ENCODE measurements at places on chromosomes 2 and 18.

GRCh38 chr2:103327966-103328365 is 566.1 kb downstream of the TMEM182 start:
- no peak for DNase-seq

DNA sequence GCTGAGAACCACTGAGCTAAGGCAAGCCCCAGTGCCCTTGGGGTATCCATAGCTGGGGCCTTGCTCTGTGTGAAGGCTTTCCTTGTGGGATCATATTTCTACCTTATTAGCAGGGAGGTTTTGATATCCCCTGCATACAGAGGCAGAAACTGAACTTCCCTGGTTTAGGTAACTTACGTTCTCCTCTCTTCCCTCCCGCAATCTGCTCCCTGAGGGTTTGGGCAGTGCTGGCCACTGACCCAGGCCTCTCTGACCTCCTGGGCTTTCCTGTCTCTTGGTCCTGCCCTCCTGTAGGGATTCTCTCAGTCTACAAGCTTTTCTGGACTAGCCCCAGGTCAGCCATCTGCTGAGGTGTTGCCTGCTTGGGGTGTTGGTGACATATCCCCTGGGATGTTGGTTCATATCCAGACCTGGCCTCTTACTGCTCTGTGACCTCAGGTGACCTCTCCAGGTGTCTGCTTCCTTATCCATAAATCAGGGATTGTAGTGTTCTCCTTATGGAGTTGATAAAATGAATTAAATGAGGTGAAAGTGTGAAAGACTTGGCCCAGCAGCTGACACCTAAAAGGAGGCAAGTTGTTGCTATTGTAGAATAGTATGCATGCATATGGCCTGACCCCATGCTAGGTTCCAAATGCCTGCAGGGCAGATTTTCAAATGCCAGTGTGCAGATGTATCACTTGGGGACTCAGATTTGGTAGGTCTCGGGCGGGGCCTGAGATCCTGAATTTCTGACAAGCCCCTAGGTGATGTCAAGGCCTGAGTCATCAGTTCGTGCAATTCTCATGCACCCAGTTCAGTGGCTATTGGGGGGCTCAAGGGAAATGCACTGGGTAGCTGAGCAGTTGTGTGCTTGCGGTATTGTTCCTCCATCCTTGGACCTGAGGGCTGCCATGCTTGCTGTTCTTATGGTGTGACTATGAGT is 106.6 kb downstream of the FHOD3 start:
- no peak for DNase-seq

GRCh38 chr2:187136646-187137045 is 287.7 kb upstream of the ZSWIM2 start:
- DNase-seq, result no peak

GRCh38 chr2:120786038-120786960 is 50.6 kb downstream of the GLI2 start:
- no peak for DNase-seq

DNA sequence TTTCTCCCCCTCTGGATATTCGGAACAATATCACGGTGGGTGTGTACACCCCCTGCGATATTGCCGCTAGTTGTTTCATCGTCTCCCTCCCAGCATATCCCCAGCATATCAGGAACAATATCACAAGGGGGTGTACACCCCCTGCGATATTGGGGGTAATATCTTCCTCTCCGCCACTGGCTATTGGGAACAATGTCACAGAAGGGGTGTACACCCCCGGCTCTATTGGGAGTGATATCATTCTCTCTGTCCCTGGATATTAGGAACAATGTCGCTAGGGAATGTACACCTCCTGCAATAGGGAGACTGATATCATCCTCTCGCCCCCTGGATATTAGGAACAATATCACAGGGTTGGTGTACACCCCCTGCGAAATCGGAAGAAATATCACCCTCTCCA is 1932.0 kb downstream of the SUCLG1 start:
- no peak for DNase-seq

DNA sequence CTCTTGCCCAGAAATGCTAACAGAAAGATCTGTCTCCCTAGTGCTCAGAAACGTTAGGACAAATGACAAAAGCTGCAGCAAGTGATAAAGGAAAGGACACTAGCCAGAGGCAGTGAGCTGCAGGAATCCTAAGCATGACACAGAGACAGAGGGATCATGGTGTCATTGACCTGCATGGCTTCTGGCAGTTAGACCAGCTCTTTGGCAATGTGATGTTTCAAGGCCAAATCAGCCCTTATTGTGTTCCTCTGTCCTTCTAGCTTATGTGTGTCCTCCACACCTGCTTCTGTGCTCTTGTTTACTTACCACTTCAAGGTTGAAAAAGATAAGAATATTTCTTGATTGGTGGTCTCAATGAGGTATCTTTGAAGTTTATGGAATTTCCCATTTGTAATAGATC is 120.8 kb downstream of the RHBDD1 start:
- no peak for DNase-seq

GRCh38 chr18:13216711-13217465 is 1.7 kb upstream of the LDLRAD4 start:
- DNase-seq, result peak; percentile 36

- no peak for DNase-seq
These were observed 363.1 kb downstream of the DSC3 start for GRCh38 chr18:30679285-30679930.

DNA sequence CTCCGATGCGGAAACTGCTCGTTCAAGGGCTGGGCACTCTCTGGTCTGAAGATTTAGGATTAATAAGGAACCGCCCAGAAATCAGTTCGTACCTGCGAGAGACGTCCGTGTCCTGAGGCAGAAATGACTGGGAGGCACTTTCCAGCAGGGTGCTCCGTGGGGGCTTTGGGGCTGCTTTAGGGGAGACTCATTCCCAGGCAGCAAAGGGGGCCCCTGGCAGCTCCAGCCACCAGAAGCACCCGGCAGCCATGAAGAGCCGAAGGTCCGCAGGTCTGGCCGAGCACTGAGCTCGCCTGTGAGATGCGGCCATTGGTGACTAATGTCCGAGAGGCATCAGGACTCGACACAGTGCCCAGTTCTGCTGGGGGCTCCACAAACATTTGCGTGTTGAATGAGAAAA is 20.9 kb downstream of the KCNG2 start:
- DNase-seq, result no peak

GRCh38 chr2:240624950-240625621 is at the start of gene GPR35:
TSS of gene GPR35 (plus strand) at chr2:240625480. CDS start at chr2:240629953, 4,473 bp downstream.
- peak; percentile 79 for DNase-seq

- DNase-seq, result no peak
These were observed 38.3 kb downstream of the TMEM17 start for GRCh38 chr2:62467475-62468321.

- no peak for DNase-seq
These were observed 652 bp downstream of the SH3YL1 start for GRCh38 chr2:263022-263738.

DNA sequence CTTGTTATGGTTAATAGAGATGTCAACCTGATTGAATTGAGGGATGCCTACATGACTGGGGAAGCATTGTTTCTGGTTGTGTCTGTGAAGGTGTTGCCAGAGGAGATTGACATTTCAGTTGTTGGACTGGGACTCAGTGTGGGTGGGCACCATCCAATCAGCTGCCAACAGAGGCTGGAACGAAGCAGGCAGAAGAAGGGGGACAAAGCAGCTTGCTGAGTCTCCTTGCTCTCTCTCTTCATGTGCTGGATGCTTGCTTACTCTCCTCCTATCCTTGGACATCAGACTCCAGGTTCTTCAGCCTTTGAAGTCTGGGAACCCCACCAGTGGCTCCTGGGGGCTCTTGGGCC is 22.2 kb upstream of the SMAD4 start:
- no peak for DNase-seq

GRCh38 chr18:76386886-76387285 is 108.2 kb downstream of the ZNF516 start:
- no peak for DNase-seq

DNA sequence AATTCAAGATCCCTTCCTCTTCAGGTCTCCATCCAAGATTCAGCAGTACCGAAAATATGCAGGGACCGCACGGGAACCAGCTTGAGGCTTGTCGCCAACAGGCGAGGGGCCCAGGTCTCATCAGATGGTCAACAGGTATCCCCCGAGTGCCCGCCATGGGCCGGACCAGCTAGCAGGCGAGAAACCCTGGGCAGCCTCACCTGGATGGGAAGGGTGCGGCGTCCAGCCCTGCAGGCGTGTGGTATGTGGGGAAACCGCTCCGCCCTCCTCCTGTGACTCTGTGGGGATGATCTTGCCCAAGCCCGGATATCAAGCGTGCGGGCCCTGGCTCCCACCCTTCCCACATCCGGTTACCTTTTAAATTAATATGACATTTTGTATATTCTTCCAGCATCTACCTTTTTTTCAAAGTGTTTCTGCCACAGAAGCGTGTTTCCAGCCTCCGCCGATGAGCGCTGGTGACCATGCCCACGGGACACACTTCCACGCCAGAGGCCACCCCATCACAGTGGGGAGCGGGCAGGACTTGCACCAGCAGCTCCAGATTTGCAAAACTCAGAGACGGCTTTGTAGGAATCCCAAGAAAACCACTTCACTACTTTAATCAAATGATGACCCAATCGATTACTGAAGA is 33.2 kb downstream of the ZNF516 start:
- DNase-seq, result no peak

DNA sequence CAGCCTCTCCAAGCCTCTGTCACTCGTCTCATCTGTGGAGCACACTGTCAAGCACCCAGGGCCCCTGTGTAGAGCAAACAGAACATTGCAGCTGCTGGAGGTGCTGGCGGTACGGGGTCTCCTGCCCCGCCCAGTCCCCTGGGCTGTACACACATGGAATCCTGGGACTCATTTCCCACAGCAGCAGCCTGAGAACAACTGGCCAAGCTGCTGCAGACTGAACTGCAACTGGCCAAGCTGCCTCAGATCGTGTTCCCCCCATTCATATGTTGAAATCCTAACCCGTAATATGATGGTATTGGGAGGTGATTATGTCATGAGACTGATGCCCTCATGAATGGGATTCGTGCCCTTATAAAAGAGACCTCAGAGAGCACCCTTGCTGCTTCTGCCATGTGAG is 130.5 kb downstream of the NCK2 start:
- no peak for DNase-seq

DNA sequence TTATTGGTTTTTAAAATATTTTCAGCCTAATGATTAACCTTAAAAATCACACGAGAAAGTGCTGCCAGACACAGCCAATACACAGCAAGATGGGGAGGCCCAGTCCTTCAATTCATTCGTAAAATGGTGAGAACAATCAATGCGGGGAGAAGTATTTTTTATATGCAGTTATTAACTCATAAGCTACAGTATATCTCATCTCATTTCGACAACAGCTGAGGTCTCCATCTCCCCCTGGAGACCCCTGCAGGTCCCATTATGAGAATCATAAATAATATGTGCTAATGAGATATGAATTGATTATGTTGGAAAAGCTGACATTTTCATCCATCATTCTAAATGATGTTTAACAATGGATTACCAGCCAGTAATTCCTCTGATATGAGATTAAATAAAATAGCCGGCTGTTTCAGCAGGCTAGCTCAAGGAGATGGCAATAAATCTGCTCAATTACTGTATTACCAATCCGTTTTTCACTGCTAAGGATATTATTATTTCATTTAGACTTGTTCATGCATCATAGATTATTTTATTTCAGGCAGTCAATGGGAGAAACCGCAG is 535.8 kb downstream of the GALR1 start:
- no peak for DNase-seq

GRCh38 chr2:205563646-205564045 is 118.7 kb upstream of the NRP2 start:
- no peak for DNase-seq

GRCh38 chr18:6215888-6216287 is 198.8 kb downstream of the L3MBTL4 start:
- DNase-seq, result no peak

DNA sequence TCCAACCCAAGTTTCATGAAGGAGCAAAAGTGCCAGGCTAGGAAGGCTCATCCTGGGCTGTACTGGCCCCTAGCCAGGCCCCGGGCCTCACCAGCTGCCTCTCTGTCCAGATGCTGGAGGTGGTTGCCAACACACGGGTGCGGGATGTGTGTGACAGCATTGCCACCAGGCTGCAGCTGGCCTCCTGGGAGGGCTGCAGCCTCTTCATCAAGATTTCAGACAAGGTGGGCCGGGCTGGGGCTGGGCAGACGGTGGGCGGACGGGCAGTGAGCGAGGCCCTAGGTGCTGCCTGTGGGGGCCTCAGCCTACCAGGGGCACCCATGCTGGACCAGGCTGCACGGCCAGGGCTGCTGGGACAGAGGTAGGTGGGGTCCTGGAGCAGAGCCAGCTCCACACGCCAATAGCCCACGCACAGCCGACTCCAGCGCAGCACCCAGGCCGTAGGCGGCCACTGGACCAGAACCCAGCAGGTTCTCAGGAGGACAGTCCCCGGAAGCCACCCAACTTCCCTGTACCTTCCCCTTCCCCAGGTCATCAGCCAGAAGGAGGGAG is 11.8 kb upstream of the GPR17 start:
- no peak for DNase-seq

DNA sequence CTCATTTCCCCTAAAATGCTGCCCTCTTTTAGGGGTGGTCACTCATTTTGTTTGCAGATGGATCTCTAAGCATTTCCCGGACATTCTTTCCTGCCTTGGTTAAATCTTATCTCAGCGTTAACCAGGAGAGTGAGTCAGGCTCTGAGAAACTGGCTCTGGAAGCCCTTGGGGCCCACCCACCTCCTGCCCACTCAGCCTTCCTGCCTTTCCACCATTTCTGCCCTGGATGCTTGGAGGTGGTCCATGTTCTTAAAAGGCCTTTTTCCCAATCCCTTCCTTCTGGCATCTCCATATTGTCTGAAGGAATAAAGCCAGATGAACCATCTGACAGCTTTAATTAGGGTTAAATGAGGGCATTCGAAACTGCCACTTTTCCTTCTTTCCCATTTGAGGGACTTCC is 9.5 kb downstream of the HK2 start:
- no peak for DNase-seq

DNA sequence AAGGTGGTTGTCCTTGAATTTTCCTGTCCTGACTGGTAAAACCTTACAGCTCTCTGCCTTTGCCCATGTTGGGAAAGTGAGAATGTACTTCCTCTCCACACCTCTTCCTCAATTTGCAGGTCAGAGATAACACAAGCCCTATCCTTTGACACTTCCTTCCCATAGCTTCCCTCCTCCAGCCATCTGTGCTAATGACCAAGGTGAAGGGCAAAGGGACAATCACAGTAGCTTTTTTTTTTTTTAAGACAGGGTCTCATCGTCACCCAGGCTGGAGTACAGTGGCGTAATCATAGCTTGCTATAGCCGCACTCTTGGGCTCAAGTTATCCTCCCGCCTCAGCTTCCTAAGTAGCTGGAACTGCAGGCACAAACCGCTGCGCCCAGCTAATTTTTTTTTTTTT is 24.3 kb upstream of the STPG4 start:
- DNase-seq, result no peak

Data from activated T-helper 2 cell treated with anti-CD3 and anti-CD28 coated beads, Interferon-gamma antibody, Interleukin-2, Interleukin-4, amounts not matched to agents 10 μg/mL and 5 μg/mL and 100 μg/mL, durations not matched to agents 14 hours and 24 hours and 36 hours (primary cell).